GM13977 (cell line): ENCODE measurements at places on chromosomes 6 and 20.

- DNase-seq, result no peak
These were observed 61.2 kb downstream of the GCLC start for GRCh38 chr6:53483423-53484353.

DNA sequence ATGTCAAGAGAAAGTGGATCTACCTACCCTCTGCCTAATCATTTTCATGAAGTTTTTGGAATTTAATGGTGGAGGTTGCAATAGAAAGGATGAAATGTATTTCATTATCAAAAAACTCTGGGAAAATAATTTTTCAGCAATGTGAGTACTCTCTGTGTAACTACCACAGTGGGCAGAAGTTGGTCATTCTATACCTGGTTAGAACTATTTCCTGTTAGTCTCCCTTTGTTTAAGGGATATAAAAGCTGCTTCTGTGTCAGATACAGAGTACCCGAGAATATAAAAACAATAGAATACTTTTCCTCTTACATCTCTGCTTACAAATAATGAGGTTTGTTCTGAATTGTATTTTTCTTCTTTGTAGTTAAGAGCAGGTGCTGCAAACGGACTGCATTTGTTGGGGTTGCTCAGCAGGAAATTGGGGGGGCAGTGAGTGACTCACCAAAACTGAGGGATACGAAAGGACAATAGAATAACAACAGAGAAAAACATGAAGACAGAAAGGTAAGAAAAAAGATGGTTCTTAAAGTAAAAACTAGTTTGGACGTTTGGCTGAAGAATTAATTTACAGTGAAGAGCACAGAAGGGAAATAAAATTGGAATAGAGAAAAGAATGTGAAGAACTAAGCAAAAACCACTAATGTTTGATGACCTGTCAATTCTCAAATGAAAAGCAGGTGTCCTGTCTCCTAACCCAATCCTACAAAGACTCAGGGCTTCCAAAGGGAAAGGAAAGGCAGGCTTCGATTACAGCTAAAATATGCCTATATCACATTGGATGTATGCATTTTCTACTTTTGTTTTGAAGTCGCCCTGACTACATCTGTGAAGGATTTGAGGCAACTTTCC lies 703.1 kb downstream of the RFPL4B start:
- DNase-seq, result no peak

- DNase-seq, result no peak
These were observed 5.5 kb upstream of the SALL4 start for GRCh38 chr20:51807720-51808250.

DNA sequence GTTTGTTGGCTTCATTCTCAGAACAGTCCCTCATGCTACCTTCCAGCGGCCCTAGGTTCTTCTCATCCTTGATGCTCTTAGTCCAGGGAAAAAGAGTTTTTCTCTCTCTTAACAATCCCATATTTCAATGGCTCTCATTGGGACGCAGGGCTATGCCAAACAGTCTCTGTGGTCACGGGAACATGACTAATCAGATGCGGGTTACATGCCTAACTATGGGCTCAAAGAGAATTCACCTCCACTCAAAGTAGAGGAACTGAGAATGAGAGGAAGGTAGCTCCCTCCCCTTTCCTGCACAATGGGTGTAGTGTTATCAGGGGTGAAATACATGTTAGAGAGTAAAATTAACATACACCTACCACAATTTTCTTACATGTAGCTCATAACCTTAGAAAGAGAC lies 18.1 kb upstream of the ATRN start:
- DNase-seq, result no peak

DNA sequence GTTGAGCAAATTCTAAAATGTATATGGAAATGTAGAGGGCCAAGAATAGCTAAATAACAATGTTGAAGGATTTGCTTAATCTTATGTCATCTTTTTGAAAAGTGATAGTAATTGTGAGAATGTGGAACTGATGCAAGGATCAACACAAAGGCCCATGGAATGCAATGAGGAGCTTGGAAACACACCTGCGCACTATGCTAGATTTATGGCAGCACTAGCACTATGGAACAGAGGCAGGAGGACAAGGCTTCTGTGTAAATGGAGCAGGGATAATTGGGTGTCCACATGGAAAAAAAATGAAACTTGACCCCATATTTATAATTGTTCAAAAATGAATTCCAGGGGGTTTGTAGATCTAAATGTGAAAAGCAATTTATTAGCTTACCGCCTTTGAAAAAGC lies 298.3 kb downstream of the FARS2 start:
- DNase-seq, result no peak
